ENCODE measurements at places on chromosomes 13 and 19.

- no peak for DNase-seq
Measured at GRCh38 chr13:28045861-28046260, 54.5 kb downstream of the FLT3 start.

DNA sequence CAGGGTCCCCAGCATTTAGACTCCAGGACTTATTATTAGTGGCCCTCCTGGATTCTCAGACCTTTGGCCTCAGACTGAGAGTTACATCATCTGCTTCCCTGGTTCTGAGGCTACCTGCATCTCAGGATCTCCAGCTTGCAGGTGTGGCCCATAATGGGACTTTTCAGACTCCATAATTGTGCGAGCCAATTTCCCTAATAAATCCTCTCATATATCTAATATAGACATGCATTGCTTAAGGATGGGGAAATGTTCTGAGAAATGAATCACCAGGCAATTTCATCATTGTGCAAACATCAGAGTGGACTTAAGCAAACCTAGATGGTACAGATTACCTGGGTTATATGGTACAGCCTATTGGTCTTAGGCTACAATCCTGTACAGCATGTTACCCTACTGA, 116.5 kb upstream of the FBXL3 start:
- DNase-seq = no peak

DNA sequence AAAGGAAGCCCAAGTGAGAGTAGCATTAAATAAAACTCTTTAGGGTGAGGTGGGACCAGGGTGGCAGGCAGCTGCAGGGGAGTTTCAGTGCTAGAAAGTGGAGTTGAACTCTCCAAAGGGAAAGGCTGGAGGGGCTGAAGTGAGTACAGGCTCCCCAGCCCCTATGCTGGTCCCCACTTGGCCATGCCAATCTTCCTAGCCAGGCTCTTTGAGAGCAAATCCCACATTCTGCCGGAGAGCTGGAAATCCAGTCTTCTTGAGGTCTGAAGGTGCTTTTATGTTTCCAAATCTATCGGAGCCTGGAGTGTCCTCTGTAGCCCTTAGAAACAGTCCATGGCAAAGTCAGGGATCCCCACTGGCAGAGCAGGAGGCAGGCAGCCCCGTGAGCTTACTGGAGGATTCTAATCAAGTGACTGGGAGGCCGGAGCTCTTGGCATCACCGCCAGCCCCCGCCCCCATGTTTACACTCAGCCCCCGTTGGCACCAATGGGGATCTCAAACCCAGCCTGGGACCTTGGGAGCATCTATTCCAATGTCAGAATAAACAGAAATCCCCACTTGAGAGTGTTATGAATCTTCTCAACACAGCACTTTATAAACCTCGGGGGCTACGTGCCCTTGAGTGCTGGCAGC, 18.3 kb downstream of the ZNF536 start:
- no peak for DNase-seq

DNA sequence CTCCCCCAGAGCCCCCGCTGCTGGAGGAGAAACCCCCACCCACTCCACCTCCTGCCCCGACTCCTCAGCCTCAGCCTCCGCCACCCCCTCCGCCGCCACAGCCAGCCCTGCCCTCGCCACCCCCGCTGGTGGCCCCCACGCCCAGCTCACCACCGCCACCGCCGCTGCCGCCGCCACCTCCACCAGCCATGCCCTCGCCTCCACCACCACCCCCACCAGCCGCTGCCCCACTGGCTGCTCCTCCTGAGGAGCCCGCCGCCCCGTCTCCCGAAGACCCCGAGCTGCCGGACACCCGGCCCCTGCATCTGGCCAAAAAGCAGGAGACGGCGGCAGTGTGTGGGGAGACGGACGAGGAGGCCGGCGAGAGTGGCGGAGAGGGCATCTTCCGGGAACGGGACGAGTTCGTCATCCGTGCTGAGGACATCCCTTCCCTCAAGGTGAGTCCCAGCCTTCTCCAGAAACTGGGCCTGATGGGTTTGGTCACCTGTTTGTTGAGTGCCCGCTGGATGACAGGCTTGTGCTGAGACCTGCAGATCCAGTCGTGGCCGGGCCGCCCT, 10.6 kb downstream of the PRR12 start:
- DNase-seq = no peak

DNA sequence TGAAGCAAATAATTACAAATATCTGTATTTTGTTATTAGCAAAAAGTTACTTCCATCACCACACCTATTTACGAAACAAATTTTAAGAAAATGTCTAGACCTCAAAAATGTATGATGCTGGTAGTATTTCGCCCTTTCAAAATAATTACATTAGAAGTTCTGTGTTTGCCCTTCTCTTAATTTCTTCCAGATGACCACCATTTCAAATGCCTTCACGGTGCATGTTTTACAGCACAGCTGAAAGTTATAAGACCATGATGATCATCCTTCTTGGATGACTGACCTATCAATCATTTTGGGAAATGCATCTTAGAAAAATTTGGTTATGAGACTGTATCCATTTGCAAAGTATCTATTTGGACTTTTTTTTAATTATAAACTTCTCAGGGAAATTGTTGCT, 390.8 kb downstream of the SLITRK6 start:
- DNase-seq = no peak

DNA sequence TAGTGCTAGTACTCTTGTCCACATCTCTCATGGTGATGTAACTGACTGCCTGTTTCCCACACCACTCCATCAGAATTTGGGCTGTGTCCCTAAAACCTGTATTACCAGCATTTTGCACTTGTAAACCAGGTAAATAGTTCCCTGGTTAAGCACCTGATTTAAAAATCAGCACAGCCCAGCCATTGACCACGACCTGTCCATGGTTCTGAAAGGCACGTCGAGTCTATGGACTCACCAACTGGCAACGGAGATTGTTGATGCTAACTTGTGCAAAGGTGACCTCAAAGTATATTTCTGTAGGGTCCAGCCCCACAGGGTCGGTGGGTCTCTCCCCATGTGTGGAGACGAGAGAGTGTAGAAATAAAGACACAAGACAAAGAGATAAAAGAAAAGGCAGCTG, 46.7 kb upstream of the ZNF835 start:
- DNase-seq = no peak

GRCh38 chr13:111035861-111036260, 79.2 kb upstream of the ARHGEF7 start:
- DNase-seq = no peak

- no peak for DNase-seq
Measured at GRCh38 chr19:49581007-49581508, at the start of gene PRRG2. Gene PRRG2 (plus strand): TSS chr19:49581316. CDS start chr19:49583220, 1,904 bp downstream.

DNA sequence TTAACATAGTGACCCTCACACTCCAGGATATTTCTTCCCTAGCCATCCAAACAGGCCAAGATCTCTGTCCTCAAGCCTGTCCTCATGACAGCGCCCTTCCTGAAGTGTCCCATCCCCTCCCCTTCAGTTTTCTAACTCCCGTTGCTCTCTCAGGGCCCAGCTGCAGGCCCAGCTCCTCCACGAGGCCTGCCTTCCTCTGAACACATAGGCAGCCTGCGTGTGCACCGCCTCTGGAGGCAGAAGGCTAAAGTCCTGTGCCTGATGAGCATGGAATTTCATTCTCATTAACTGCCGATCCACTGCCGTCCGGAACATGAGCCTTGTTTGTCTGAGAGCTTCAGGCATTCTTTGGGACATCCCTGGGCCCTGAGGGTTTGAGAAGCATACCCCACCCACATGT, 306.4 kb downstream of the DCLK1 start:
- no peak for DNase-seq

DNA sequence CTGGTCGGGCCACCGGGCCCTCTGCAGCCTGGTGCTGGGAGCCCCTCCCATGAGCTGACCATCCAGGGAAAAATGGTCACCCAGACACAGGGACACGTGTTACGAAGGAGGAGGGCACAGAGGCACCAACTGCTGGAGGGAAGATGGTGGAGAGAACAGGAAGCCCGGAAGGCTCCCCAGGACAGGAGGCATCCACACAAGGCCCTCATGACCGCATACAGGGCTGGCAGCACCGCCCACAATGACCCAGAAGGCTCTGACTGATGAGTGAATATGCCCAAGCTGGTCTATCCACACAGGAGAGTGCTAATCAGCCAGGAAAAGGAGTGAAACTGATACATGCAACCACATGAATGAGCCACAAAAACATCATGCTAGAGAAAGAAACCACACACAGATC, 14.0 kb upstream of the TMEM86B start:
- no peak for DNase-seq

DNA sequence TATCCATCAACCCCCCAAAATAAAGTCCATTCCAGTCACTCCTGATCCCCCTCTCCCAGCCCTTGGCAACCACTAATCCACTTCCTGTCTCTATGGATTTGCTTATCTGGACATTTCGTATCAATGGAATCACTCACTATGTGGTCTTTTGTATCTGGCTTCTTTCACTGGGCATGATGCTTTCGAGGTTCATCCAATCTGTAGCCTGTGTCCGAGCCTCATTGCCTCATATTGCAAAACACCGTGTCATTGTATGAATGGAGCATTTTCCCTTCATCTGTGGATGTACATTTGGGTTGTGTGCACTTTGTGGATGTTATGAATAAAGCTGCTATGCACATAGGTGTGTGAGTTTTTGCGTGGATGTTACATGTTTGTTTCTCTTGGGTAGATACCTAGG, 1.4 kb upstream of the FZR1 start:
- no peak for DNase-seq

GRCh38 chr19:4391306-4391693, 9.0 kb downstream of the SH3GL1 start:
- no peak for DNase-seq

DNA sequence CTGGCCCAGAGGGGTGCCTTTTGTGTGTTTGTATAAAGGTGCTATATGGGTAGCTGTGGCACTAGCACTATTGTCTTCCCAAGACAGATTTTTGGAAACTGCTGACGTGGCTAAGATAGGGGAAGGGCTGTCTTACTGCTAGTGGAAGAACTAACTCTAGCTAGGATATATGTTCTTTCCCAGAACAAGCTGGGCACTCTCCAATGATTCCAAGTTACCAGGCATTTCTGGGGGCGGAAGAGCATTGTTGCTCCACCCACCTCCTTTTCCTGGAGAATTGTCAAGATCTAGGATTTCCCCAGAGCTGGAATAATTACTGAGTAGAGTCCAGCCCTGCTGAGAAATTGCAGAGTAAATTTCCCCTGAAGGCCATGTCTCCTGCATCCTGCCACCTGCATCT, 408.3 kb downstream of the KLF5 start:
- no peak for DNase-seq

DNA sequence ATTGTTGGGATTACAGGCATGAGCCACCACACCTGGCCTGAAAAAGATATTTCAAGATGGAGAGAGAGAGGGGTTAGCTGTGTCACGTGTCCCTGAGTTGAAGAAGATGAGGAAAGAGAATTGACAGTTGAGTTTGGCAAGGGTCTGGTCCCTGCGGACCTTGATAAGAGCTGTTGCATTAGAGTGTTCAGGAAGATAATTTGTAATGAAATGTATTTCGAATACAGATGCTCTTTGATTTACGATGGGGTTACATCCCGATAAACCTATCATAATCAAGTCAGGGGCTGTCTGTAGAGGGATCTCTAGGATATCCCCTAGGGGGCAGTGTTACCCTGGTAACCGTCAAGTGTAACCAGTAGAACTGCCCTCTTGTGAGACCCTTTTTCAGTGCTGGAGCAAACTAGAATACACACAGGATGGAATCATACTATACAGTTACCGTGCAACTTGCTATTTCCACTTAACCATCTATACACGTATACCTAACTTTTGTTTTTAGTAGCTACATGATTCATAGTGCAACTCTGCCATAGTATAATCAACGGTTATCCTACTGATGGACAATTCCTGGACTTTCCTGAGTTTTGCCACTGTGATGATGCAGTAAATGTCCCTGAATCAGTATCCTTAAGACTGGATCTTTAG, 1.5 kb upstream of the ELOF1 start:
- no peak for DNase-seq

- DNase-seq = no peak
Measured at GRCh38 chr19:5338656-5339197, 1.9 kb downstream of the PTPRS start.

- no peak for DNase-seq
Measured at GRCh38 chr13:113855931-113856715, 7.8 kb downstream of the GAS6 start.

DNA sequence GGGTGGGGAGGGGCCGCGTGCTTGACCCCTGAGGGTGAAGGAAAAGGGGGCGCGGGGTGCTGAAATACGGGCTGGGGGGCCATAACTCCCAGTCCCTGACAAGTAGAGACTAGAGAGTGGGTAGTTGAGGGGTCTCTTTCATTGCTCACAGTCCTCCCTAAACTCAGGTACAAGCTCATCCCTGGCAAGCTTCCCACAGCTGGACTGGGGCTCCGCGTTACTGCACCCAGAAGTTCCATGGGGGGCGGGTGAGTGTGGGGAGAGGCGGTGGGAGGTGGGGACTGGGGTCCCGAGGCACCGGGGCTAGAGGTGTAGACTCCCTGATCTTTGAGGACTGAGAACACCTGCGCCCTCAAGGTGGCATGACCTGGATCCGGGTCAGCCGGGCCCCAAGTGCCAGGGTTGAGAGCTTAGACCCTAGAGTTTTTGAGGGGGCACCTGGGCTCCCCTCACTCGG, 1.3 kb downstream of the ETV2 start:
- no peak for DNase-seq

GRCh38 chr13:24361852-24362366, 52.5 kb downstream of the C1QTNF9 start:
- no peak for DNase-seq

DNA sequence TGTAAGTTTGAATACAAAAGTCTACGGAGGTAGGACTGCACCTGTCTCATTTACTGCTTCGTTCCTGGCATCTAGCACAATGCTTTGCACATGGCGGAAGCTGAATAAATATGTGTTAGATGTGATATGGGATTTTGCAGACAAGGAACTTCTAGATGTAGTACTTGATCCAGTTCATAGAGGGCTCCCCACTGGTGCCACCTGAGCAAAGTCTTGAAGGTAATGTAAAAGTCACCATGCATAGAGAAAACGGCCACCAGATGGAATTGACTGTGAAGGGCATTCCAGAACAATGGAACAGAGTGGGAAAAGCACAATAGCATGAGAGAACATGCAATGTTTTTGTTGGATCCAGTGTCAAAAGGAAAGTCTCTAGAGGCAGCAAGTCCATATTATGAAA, 209.3 kb downstream of the HS6ST3 start:
- DNase-seq = no peak

GRCh38 chr19:52638601-52639000, 446 bp upstream of the ZNF83 start:
- DNase-seq = no peak
